ENCODE measurements at places on chromosomes 1 and 21.

DNA sequence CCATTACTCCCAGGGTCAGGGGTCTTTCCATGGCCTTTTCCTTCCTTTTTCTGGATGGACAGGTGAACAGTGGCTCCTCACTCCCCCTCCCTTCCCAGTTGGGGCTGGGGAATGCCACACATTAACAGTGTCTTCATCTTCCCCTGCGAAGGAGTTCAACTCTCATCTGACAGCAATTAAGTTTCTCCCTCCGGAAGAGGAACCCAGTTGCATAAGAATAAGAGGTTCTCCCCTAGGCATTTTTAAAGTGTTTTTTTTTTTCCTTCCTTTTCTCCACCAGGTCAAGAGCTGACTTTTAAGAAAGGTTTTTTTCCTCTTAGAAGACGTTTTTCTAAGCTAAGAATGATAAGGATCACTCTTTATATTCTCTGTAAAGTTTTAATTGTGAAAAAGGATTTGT, 42.3 kb upstream of the FASLG start:
- DNase-seq: no peak

DNA sequence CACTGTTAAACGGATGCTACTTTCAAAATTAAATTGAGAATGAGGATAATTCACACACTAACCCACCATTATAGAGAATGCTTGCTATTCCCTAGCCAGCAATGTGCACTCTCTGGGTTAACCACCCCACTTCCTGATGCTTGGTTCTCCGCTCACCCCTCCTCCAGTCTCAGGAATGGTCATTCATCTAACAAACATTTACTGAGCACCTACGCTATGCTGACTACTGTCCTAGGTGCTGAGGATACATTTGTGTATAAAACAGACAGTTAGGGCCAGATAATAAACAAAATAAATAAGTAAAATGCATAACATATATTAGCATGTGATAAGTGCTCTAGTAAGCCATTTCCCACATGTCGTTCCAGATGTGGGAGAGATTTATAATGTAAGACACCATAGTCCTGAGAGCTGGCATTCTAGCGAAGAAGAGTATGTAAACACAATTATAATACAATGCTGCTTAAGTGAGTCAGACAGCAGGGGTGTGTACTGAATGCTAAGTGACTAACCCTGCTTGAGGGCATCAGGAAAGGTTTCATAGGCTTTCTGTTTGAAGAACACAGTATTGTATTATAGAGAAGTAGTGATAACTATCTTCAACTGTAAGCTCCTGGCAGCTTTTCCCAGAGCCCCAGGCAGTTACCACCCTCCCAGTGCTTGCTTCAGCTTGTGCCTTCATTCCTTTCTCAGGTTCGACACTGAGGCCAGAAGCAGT, 126.7 kb upstream of the CACHD1 start:
- DNase-seq: peak; percentile 30

DNA sequence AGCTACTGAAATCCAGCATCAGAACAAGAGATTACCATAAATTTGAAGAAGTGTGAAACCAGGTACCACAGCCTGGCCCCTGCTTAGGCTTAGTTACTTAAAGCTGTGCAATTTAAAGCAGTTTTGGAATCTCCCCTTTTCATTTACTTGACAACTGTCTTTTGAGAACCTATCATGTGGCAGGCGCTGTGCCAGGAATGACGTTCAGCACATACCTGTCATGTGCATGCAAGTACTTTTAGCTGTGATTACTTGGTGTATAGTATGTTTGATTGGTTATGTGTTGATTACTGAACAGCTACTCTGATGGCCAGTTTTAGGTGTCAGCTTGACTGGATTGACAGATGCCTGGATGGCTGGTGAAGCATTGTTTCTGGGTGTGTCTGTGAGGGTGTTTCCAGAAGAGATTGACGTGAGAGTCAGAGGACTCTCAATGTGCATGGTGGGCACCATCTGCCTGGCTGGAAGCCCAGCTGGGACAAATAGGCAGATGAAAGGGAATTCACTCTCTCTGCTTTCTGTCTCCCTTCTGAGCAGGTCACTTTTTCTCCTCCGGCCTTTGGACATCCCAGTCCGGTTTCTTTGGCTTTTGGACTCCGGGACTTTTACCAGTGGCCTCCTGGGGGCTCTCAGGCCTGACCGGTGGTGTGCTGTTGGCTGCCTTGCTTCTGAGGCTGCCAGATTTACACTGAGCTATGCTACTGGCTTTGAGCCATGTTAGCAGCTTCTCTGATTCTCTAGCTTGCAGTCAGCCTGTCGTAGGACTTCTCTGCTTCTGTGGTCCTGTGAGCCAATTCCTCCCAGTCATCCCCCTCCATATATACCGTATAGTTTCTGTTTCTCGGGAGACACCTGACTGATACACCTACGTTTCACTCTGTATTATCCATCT, 178.0 kb downstream of the RYR2 start:
- DNase-seq: no peak

DNA sequence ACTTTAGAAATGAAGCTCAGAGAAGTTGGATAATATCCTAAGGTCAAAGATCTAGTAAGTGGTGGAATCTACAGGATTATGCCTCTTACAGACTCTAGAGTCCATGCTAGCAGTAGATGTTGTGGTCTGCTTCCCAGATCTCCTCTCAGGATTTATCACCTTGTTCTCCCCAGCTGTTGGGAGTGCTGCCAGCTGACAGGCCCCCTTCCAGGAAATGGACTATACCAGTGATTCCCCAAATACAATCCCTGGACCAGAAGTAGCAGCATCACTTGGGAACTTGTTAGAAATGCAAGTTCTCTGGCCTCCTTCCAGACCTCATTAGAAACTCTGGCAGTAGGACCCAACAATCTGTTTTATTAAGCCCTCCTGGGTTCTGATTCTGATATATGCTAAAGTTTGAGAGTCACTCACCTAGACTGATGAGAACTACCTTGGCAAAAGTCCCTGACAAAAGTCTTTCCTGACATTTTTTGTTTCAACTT, 24.5 kb upstream of the NTNG1 start:
- no peak for DNase-seq

- no peak for DNase-seq
Measured at GRCh38 chr1:55262822-55263221, 47.7 kb upstream of the USP24 start.

DNA sequence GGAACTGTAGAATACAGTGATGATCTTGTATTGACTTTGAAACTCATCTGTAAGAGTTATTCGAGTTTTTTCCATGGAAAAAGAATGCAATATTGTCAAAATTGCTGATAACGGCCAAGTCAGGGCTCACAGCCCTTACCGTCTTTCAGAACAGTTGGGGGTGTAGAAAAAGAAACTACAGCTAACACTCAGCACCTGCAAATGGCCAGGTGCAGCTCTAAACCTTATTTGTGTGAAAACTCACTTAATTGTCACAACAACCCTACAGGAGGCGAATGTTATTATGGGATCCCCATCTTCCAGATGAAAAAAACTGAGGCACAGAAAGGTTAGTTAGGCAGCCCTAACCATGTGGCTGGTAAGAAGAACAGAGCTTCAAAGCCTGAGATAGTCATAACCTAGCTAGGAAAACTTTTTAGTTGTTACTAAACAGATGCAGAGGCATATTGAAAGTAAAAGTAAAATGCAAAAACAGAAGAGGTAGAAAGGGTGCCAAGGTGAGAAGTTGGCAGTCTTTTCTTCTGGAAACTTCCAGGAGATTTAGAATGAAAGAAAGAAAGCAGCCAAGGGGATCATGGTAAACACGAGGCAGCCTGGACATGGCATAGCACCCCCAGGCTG, 76.4 kb downstream of the DSCAM start:
- DNase-seq: no peak

DNA sequence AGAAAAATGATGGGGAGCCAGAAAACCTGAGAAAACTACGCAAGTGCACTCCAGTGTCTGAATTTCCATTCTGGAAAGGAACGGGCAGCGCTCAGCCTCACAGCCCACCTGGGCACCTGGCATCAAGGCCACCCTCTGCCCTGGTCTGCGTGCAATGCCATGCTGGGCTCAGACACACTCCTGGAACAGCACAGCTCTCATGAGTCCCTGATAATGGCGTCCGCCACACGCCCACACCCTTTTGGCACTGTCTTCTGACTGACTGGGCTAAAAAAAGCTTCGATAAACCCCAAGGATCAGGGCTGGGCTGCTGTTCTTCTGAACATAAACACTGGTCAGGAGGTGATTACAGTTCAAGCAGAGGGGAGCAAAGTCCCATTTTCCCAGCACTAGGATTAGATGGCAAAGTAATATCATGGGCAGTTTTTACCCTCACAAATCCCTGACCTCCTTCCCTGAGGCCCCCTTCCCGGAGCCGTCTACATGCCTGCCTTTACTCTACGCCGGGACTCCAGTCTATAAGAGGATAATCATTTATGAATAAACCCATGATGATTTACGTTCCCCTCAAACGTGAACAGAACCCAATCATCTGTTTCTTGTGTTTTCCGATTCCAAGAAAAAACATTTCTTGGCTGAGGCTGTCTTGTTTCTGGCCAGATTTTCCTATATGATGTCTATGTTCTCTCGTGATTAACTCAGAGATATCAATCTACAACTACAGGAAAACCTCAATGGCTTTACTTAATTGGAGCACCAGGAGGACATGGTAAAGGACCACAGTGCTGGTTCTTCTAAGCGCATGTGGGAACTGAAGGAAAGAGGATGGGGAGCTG, 22.6 kb downstream of the RCAN1 start:
- DNase-seq: peak; percentile 69

DNA sequence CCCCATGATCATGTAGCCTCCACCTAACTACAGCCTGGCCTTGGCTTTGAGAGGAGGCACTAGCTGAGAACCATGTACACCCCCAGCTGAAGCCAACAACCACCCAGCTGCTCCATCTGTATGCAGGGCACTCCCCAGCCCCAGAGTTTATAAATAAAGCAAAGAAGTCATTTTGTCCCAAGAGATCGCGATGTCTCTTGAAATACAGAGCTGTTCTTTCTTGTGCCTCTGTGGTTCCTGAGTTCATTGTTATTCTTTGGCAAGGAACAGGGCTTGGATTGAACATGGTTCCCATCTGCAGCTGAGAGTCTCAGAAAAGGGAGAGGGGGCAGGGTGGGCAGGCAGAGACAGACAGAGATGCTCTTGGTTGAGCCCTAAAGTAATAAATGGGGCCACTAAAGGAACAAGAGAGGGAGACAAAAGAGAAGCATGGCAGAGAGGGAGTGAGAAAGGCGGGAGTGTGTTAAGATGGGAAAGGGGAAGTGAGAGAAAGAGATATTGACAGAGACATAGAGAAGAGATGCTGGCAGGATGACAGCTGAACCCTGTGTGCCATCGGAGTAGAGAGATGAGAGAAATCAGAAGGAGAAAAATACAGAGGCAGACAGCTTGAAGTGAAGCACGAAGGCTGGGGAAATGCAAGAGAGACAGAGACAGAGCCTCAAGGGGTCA, 63.3 kb downstream of the TNR start:
- no peak for DNase-seq

- DNase-seq: no peak
Measured at GRCh38 chr1:10768552-10768951, 27.9 kb downstream of the CASZ1 start.

GRCh38 chr21:46057111-46057709, 40.7 kb upstream of the COL6A2 start:
- no peak for DNase-seq

DNA sequence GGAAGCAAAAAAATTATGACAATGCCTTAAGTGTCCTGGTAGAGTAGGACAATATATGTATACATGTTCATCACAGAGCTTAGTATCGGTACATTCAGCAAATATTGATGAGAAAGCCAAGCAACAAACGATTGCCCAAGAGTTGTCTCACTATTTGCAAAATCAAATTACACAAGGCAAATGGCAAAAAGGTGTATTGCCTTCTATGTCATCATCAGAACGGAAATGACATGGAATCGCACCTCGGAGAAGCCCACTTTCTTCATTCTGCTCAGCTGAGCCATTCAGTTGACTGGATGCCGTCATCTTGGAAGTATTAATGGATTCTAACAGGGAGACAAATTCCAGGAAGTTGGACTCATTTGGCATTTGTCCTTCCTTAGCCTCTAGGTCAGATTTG, 37.7 kb downstream of the PCNX2 start:
- DNase-seq: no peak

- DNase-seq: peak; percentile 30
Measured at GRCh38 chr1:21050031-21050430, 126.7 kb downstream of the EIF4G3 start.

DNA sequence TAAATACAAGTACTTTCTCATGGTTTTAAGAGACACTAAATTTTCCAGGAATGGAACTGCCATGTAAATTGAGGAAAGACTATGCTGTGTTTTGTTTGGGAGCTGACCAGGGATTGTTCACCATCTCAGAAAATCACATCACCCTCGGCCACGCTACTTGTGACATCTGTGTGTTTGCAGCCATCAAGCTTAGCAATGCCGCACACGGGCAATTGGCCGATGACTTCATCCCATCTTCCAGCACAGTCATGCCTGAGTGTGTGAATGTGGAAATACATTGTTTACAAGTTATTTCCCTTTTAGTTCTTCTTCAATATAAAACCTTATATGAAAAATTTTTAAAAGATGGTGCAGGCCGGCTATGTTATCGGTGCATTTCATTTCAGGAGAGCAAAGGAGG, 121.6 kb downstream of the GLIS1 start:
- no peak for DNase-seq

GRCh38 chr1:83000286-83000685, 998.6 kb downstream of the TTLL7 start:
- no peak for DNase-seq

DNA sequence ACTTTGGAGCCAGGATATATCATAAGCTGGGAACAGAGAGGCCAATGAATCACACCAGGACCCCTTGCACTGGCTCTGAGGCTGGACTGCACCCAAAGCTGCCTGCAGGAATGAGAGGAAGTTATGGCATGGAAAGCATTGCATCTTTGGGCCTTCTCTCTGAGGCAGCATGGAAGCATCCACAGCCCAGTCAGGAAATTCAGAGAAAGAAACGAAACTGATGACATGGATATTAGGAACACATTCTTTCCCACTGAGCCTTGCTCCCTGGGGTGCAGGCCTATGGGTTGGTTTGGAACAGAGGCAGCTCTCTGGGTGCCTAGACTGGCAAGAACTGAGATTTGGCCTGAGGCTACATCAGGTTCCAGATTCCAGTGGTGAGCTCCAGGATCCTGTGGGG, 98.6 kb downstream of the NGF start:
- peak; percentile 40 for DNase-seq

DNA sequence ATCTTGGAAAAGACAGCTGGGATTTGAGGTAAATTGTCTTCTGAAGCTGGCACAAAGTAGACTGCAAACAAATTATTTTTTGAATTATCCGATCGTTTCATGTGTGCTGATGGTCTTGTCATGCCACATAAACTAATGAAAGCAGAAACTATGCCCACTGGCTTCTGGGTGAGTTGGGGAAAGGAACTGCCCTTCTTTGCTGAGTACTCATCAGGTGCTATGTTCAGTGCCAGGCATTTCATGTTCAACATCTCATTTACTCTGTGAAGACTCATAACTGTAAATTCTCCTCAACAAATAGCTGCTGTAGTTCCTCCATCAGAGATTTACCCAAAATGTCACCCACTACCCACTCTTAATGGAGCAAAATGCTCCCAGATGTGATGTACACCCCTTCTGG, 1.2 kb downstream of the TRIT1 start:
- DNase-seq: no peak

GRCh38 chr1:69055194-69055593, 512.5 kb upstream of the LRRC7 start:
- no peak for DNase-seq

Data from AG08396 (cell line).